ENCODE measurements at places on chromosomes 1 and 21.

- DNase-seq = no peak
Observed at GRCh38 chr1:64038965-64039364, 164.5 kb upstream of the UBE2U start.

DNA sequence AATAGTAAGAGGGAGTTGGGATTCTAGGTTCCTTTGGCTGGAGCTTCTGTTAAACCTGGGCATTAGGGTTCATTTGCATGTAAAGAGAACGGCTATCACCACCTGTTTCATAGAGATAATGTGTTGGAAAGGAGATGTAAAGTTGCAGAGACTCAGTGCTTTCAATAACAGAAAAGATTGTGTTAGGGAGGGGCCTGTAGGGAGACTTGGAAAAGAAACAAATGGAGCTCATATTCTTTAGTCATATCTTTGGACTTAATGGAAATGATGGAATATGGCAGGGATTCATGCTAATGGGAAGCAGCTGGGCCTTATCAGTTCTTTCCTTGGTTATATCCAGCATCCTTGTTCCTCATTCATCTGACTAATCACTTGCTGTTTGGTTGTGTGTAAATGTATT is 144.9 kb downstream of the CD247 start:
- DNase-seq = no peak

GRCh38 chr1:56218023-56218422 is 361.3 kb downstream of the PLPP3 start:
- DNase-seq = no peak

GRCh38 chr1:243917177-243917862 is 67.3 kb upstream of the AKT3 start:
- no peak for DNase-seq

Measured in MV-4-11 (cell line).